ENCODE measurements at places on chromosomes 5 and 9.

- no peak for DNase-seq
Measured at GRCh38 chr5:149618581-149619248, 37.4 kb downstream of the ARHGEF37 start.

- DNase-seq, result no peak
Measured at GRCh38 chr9:6917162-6917561, 159.4 kb downstream of the KDM4C start.

GRCh38 chr9:87527211-87527916, 29.7 kb downstream of the DAPK1 start:
- no peak for DNase-seq

DNA sequence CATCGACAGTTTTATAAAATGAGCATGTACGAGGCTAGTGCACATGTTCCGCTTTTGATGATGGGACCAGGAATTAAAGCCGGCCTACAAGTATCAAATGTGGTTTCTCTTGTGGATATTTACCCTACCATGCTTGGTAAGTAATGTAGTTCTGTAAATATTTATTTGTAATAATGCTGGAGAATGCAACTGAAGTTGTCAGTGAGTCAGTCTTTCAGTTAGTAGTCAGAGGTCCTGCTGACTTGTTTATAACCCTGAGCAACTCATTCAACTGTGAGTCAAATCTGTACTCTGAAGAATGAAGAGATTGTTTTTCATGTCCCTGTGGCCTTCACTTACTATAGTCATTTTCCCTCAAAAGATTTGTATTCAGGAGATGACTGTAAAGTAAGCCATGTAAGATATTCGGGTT, 28.4 kb upstream of the GPR150 start:
- no peak for DNase-seq

- DNase-seq, result no peak
Measured at GRCh38 chr5:26278078-26278477, 760.3 kb downstream of the CDH9 start.

Measured in tibial artery (tissue), 4 donors.